ENCODE measurements at places on chromosomes 16 and 17.

- DNase-seq: no peak
Observed at GRCh38 chr16:79985606-79986005, 385.1 kb upstream of the MAF start.

- no peak for DNase-seq
Observed at GRCh38 chr16:13797718-13798117, 122.2 kb upstream of the ERCC4 start.

- DNase-seq: no peak
Observed at GRCh38 chr16:81261049-81261648, 22.7 kb downstream of the BCO1 start.

DNA sequence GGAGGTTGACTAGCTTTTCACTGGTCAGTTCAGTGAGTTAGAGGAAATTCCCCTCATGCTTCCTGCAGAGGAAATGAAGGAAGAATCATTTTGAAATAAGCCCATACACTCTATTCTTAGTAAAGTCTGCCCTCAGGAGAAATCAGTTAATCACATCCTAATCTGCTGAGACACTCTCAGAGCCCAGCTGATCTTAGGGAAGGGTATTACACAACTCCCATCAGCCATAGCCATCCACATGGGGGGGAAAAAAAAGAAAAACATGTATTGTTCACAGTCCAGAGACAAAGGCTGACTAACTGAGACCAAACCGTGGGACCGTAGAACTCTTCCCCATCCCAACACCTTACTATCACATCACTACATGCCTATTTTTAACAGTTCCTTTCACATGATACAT, 722.3 kb downstream of the CDH8 start:
- no peak for DNase-seq

- no peak for DNase-seq
Observed at GRCh38 chr16:46862555-46863447, 21.4 kb upstream of the GPT2 start.

DNA sequence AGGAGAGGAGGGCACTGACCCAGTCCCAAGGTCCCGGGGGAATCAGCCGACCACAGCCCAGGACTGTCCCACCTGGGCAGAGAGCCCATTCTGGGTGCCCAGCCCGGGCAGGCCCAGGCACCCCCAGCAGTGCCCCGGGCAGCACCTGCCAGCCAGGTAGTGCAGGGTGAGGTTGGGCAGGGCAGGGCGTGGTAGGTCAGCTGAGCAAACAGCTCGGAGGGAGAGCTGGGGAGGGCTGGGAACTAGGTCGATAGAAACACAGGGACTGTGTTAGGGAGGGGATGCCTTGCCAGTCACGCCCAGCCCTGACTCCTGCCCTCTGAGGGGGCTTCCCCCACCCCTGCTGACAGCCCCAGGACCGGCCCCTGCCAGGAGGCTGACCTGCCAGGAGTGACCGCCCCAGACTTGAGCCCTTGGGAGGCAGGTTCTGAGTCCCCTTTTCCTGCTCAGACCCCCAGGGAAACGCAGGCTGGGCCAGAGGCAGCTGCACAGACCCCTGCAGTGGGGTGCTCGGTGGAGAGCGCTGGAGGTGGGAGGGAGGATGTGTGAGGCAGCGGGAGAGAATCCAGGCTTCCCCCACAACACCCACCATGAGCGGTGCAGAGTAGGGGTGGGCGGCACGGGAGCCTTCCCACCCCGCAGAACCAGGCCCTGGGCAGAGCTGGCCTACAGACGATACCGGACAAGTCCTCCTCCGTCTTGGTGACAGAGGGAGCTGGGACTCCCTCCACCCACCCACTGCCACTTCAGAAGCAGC, 4.7 kb downstream of the HS3ST6 start:
- DNase-seq: no peak

- no peak for DNase-seq
Observed at GRCh38 chr17:38898291-38898679, 27.1 kb upstream of the LASP1NB start.

GRCh38 chr16:27455700-27456099, 53.7 kb downstream of the IL21R start:
- DNase-seq: no peak

DNA sequence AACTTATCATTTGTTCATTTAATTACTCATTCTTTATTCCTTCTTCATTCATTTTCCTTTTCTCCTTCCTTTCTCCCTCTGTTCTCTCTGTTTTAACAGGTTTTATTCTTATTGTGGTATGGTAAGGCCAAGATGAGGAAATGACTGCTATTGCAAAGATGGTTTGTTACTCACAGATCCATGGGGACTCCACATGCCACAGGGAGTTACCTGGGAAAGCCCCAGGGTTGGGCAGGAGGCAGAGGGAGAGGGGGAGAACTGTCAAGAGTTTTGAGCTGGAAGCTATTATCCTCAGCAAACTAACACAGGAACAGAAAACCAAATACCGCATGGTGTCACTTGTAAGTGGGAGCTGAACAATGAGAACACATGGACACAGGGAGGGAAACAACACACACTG, 453.3 kb downstream of the WWOX start:
- DNase-seq: no peak

DNA sequence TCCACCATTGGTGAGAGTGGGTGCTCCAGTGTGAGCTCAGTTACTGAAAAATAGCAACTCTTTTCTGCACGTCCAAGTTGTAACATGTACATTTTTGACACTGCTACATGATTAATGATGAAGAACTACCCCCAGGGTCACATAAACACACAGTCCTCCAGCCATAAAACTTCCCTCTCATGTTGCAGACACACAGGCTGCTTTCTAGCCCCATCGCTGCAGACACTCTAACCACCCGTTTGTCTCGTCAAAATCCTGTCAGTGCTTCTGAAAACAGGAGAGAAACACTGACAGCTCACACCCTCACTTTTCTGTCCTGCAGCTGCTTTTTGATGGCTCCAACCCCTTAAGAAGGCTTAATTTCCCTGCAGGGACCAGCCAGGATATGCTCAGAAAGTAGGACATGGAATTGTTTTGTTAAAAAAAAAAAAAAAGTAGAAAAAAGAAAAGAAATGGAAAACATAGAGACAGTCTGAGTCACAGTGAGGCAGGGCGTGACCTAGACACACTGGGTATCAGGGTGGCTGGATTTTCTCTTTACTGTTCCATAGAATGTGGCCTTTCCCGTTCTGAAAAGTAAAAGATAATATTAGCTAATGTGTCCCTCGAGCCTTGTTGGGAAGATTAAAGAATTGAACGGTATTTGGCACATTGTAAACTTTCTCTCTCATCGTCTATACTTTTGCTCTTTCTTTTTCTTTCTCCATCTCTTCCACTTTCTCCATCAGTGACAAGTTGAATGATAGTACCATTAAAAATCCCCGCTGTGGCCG, 20.7 kb upstream of the CCL5 start:
- no peak for DNase-seq

DNA sequence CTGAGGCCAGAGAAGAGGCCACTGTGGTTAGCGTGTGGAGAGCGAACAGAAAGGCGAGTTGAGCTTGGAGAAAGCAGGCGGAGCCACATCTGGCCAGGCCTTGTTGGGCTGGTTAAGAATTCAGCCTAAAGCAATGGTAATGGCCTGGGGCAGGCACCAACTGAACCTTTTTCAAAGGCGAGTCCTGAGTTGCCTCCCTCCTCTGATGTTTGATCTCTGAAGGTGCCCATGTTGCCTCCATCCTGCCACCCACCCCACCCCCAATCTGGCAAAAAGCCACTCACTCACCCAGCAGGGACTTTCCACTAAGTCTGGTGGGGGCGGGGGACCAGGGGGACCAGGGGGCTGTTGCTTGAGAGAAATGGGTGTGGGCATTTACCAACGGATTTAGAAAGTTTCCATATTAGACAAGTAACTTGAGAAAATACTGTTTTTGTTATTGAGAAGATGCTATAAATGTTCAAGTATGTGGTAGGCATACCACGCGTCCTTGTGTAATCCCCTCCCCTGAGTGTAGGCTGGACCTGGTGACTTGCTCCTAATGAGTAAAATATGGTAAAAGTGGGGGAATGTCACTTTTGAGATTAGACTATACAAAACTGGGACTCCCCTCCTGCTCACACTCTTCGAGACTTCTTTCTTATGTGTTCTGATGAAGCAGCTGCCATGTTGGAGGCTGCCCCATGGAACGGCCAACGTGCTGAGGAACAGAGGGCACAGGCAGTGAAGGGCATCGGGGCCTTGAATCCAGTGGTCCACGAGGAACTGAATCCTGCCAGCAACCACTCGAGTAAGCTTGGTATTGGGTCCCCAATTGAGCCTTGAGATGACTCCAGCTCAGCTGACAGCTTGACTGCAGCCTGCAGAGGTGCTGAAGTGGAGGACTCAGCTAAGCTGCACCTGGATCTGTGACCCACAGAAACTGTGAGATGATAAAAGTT, 29.9 kb upstream of the TNS4 start:
- no peak for DNase-seq

GRCh38 chr16:22007159-22007508, 777 bp upstream of the MOSMO start:
- DNase-seq: no peak

- DNase-seq: no peak
Observed at GRCh38 chr16:85917012-85917411, 18.1 kb downstream of the IRF8 start.

All from AG09309 (cell line).